ENCODE measurements at places on chromosomes 4 and X. TPM values are rescaled to one million over a fixed set of nuclear protein-coding genes. Genes with fewer than 3 reads are reported as not detected.

The MTNR1A gene
- 1.6 TPM for total RNA-seq

The STPG2 gene
- 1.2 TPM for total RNA-seq

The OPHN1 gene
- 19.1 TPM for total RNA-seq

The TGIF2LX gene
- total RNA-seq, result not detected

The KLKB1 gene
- total RNA-seq, result 2.1 TPM

The ATP11C gene
- total RNA-seq, result 38.6 TPM

The PPP2R2C gene
- 10.1 TPM for total RNA-seq

The PASD1 gene
- not detected for total RNA-seq

The RHOXF1 gene
- not detected for total RNA-seq

The CDS1 gene
- 9.1 TPM for total RNA-seq

Data from camera-type eye (tissue), 1 donor.